ENCODE measurements at places on chromosomes 4 and X.

- no peak for DNase-seq
These were observed 11.8 kb downstream of the AMBN start for GRCh38 chr4:70603856-70604255.

DNA sequence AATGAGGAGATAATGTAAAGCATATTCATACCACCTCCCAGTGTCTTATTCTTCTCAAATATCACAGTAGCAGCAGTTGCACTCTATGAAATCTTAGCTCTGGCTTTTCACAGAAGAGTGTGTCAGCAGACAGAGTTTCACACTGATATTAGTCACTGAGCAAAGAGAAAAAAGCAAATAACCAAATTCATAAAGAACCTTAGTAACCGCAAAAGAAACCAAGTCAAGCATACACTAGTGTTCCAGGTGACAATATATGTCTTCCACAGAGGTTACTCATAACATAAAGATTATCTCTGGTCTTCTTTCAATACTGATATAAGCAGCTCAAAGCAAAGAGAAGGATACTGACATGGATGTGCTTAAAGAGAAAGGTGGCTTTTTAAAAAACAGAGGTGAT lies 181.7 kb upstream of the EDNRA start:
- no peak for DNase-seq

DNA sequence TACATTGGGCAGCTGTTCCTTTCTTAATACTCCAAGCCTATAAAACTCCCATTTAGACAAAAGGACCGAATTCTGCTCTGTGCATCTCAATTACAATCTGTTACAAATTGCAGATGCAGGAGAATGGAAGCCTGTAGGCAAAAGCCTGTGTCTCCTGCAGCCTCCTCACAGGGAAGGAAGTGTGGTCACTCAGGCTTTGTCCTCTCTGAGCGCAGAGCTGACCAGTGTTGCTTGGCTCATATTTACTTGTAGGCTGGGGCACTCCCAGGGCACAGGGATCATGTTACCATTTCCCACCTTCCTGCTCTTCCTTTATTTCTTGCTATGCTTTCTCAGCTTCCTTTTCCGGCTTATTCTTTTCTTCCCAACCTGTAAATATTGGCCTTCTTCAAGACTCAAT lies 15.7 kb downstream of the SUPT20HL2 start:
- no peak for DNase-seq

DNA sequence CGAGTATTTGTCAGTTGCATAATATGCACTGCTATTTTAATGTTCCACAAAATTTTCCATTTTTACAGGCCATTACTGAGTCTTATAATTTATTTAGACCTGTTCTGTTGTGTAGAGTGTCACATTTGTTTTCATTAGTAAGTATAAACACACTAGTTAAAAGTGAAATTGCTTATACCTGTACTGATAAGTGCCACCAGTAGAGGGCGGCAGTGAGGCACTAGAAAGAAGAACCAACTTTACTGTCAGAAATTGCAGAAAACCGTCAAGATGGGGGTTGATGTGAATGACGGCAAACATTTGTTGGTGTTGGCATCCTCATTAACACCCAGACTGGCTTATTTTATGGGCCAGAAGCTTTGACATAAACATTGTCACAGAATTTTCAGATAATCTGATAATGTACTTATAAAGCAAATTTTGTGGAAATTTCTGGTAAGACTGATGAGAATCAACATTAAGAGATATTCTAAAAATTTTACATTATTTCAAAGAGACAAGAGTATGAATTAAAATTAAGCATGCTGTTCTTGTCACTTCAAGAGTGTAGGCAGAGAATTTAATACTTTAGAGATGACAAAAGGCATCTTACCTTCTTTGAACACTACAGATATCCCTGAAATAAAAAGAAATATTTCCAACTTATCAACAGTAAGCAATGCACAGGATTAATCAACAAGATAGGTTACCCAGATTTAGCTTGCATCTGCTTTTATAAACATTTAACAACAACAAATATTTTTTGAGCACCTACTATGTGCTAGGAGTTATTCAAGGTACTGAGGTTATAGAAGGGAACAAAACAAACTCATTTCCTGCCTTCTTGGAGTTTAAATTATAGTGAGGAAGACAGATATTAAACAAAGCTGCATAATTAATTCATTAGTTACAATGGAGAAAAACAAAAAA lies 24.9 kb downstream of the ALPK1 start:
- DNase-seq, result no peak

DNA sequence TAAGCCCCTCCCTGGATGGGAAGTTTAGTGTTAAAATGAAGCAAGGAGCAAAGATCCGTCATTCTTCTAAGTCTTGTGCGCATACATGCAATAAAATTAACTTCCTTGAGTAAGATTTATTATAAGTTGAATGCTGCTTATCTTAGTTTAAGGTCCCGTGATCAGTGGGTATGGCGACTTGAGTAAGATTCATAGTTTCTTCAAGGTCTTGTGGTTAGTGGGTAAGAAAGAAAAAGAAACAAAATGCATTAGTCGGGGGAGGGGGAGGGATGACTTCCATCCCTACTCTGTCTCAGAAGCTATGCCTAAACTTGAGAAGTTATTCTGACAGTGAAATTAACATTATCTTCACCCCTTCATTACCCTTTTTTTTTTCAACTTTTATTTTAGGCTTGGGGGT lies 127.3 kb upstream of the MAGEB16 start:
- DNase-seq, result no peak

GRCh38 chr4:47485768-47486167 lies 693 bp downstream of the ATP10D start:
- no peak for DNase-seq

DNA sequence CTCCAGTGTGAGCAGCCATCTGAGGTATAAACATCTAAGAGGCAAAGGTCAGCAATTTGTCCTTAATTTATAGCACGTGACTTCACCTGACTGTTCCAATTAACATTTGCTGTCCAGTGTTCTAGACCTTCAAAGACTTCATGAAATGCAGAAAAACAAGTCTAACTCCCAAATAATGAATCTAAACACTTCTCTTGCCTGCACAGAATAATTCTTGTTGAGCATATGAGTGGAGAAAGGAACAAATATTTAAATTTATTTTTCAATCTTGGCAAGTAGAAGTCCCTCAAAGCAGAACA lies 12.0 kb downstream of the RFC1 start:
- DNase-seq, result no peak

DNA sequence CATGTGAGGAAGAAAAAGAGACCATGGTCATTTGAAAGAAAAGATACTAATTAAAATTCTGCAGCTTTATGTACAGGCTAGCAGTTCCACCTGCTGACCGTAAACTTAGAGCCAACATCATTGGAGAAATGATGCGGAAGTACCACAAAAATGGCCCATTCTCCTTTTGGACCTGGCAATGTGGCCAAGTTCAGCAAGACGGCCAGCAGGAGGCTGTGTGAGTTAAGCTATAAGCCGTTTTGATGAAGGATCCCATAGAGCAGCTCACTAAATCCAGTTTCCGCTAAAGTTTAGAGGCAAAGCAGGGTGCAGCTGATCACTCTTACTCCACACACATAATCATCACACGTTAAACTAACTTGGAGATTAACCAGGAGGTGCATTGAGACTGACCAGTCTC lies 133.8 kb downstream of the LDB2 start:
- no peak for DNase-seq

DNA sequence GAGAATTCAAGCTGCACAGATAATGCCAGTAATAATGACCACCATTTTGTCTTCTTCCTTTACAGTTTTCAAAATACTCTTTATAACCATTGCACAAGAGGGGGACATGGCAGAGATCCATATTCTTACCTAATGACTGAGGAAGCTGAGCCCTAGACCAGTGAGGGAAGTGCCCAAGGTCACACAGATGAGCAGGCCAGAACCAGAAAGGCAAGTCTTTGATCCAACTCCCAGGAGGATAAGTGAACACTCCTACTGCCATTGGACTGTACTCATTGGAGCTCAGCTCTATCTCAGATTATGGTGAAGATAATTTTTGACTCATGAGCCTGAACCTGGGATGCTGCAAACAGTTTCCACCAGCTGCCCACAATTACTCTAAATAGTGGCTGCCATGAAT lies 28.6 kb downstream of the AMER1 start:
- no peak for DNase-seq

GRCh38 chr4:113350576-113350975 lies 301.1 kb downstream of the ANK2 start:
- DNase-seq, result no peak

GRCh38 chr4:102734116-102734515 lies 26.7 kb downstream of the MANBA start:
- DNase-seq, result no peak

- no peak for DNase-seq
These were observed 1.8 kb downstream of the SLC30A9 start for GRCh38 chr4:41991916-41992767.

DNA sequence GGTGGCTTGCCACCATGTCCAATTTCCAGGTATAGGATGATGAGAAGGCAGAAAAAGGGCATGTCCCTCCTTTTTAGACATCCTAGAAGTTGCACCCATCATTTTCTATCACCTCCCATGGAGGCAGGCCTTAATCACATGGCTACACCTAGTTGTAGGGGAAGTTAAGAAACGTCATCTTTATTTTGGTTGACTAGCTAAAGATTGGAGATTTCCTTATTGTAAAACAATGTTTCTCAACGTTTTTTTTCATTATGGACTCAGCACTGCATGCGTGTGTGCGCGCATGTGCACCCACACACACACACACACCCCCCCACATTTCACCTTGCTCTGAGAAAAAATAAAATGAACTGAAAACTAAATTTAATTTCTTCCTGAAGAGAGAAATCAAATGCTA lies 2.0 kb upstream of the CXCL9 start:
- no peak for DNase-seq

- DNase-seq, result no peak
These were observed 2.7 kb upstream of the BMX start for GRCh38 chrX:15497865-15498264.

GRCh38 chr4:80135702-80136058 lies 61.6 kb upstream of the PRDM8 start:
- no peak for DNase-seq

DNA sequence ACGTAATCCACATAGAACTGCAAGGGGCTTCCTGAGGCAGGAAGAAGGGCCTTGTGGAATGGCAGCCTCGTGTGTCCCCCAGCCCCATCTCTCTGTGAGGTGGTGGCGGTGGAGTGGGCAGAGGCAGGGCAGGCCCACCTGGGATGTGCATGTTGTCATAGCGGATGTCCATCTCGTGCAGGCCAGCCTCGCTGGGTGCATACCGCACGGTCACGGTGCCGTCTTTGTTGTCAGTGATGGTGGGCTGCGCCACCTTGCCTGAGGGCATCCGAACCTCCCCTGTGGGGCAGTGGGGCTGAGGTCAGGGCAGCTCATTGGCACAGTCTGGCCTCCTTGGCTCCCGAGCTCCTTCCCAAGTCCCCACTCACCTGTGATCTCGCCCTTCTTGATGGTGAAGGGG lies 20.4 kb downstream of the FLNA start:
- DNase-seq, result no peak

GRCh38 chr4:152537881-152538280 lies 2.0 kb upstream of the FBXW7 start:
- no peak for DNase-seq

GRCh38 chr4:98822144-98822543 lies 106.8 kb downstream of the EIF4E start:
- no peak for DNase-seq

DNA sequence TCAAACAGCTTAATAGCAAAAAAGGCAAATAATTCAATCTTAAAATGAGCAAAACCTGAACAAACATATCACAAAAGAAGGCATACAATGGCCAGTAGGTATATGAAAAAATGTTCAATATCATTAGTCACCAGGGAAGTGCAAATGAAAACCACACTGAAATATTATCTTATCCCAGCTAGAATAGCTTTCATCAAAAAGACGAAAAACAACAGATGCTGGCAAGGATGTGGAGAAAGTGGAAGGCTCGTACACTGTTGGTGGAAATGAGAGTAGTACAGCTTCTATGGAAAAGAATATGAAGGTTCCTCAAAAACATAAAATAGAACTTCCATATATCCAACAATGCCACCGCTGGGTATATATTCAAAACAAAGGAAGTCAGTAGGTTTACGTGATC lies 29.3 kb upstream of the ANXA10 start:
- no peak for DNase-seq

DNA sequence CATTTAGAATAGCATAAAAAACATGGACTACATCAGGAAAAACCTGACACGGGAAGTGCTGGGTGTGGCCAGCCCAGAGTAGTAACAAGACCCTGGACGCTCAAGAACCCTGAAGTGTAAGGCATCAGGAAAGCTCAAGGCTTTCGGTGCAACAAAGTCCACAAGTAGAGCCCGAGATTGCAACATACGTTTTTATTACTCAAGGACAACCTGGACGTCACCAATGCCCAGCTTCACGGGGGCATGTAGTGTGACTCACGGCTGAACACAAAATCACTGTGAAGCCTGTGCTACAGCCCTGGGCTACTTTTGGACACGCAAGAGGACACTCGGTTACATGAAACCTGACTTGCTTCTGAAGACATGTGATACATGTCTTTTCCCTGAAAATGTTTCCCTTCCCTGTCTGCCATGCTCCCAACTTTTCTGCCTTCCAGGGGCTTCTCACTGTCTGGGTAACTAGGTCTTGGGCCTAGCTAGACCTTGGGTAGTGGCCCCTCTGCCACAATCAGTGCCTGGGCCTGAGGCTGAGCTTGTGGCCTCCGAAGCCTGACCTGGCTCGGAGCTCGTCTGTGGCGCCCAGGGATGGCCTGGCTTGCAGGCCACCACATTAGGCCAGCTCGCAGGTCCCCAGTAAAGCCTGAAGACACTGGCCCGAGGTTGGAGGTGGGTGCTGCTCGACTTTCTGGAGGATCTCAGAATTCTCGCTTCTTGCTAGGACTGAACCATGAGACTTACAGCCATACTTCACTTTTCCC lies 9.2 kb downstream of the IRAK1 start:
- no peak for DNase-seq
